Vein endothelial cell (primary cell): ENCODE measurements at places on chromosomes 2 and 18. TPM values are rescaled to one million over a fixed set of nuclear protein-coding genes. Genes with fewer than 3 reads are reported as not detected.

Gene KLF11
- 9.2 and 13.1 TPM in 2 replicates for total RNA-seq

Gene KRTCAP3
- not detected in 2 replicates for total RNA-seq

Gene DSEL
- total RNA-seq: 25.1 and 26.8 TPM in 2 replicates

Gene FSHR
- not detected in 2 replicates for total RNA-seq

Gene KLHL41
- 0.19 TPM in 1 of 2 replicates, not detected in the other for total RNA-seq

Gene SOWAHC
- total RNA-seq: 2.9 and 6.2 TPM in 2 replicates

Gene GKN2
- total RNA-seq: 0.38 and 0.65 TPM in 2 replicates

Gene NT5DC4
- total RNA-seq: not detected in 2 replicates

Gene FAM110C
- under 0.01 TPM in 2 replicates for total RNA-seq

Gene ABCG5
- total RNA-seq: not detected in 2 replicates

Gene GCG
- total RNA-seq: not detected in 2 replicates

Gene GRP
- not detected in 2 replicates for total RNA-seq

Gene C18orf54
- 3.9 and 7.0 TPM in 2 replicates for total RNA-seq

Gene VWC2L
- not detected in 2 replicates for total RNA-seq

Gene DSC2
- not detected in 2 replicates for total RNA-seq

Gene TXNDC2
- 0.10 TPM in 1 of 2 replicates, not detected in the other for total RNA-seq

Gene CPLX4
- total RNA-seq: not detected in 2 replicates

Gene IL1RN
- not detected in 2 replicates for total RNA-seq

Gene RPL31
- 759 and 1,275 TPM in 2 replicates for total RNA-seq

Gene RAB17
- 2.3 and 9.5 TPM in 2 replicates for total RNA-seq

Gene QPCT
- 7.5 and 18.8 TPM in 2 replicates for total RNA-seq

Gene RIOK3
- total RNA-seq: 77.7 and 83.1 TPM in 2 replicates

Gene DSG2
- total RNA-seq: 0.19 TPM in 1 of 2 replicates, not detected in the other

Gene ERBB4
- total RNA-seq: under 0.01 TPM in 2 replicates

Gene UCN
- 0.38 and 1.3 TPM in 2 replicates for total RNA-seq

Gene RESP18
- not detected in 2 replicates for total RNA-seq

Gene PARD6G
- 1.4 and 2.0 TPM in 2 replicates for total RNA-seq

Gene AKAIN1
- not detected in 2 replicates for total RNA-seq

Gene KATNAL2
- total RNA-seq: 0.86 and 0.98 TPM in 2 replicates

Gene TTN
- total RNA-seq: 2.6 and 3.3 TPM in 2 replicates

Gene SPATA3
- total RNA-seq: not detected in 2 replicates

Gene SLC30A3
- total RNA-seq: 3.2 and 11.8 TPM in 2 replicates

Gene RGPD5
- total RNA-seq: 29.4 and 47.7 TPM in 2 replicates

Gene GREB1L
- total RNA-seq: 6.0 and 12.4 TPM in 2 replicates

Gene METTL5
- total RNA-seq: 46.7 and 48.6 TPM in 2 replicates

Gene ANKRD23
- total RNA-seq: 0.65 and 1.9 TPM in 2 replicates

Gene ALPP
- not detected in 2 replicates for total RNA-seq

Gene CLIP4
- 20.9 and 24.6 TPM in 2 replicates for total RNA-seq

Gene TCF7L1
- 6.2 and 8.3 TPM in 2 replicates for total RNA-seq

Gene TIA1
- 105 and 117 TPM in 2 replicates for total RNA-seq

Gene TUBA4B
- total RNA-seq: not detected in 2 replicates

Gene SIX2
- under 0.01 and 0.10 TPM in 2 replicates for total RNA-seq

Gene SERPINB13
- total RNA-seq: not detected in 2 replicates

Gene NPC1
- total RNA-seq: 29.7 and 44.7 TPM in 2 replicates

Gene CGREF1
- total RNA-seq: 3.2 and 8.5 TPM in 2 replicates

Gene SERPINB3
- total RNA-seq: not detected in 2 replicates

Gene COL3A1
- total RNA-seq: 6.2 and 11.0 TPM in 2 replicates

Gene LYPD1
- total RNA-seq: 1.9 and 24.5 TPM in 2 replicates

Gene SPHKAP
- total RNA-seq: not detected in 2 replicates

Gene TPO
- total RNA-seq: not detected in 2 replicates

Gene CFC1
- total RNA-seq: not detected in 2 replicates

Gene FOXD4L1
- total RNA-seq: under 0.01 TPM in 1 of 2 replicates, not detected in the other

Gene TDRD15
- not detected in 2 replicates for total RNA-seq

Gene PMAIP1
- total RNA-seq: 10.8 and 14.0 TPM in 2 replicates

Gene PPP4R3B
- 36.6 and 47.3 TPM in 2 replicates for total RNA-seq

Gene DNAJC5G
- total RNA-seq: 0.19 and 0.98 TPM in 2 replicates

Gene MATN3
- 1.4 and 2.9 TPM in 2 replicates for total RNA-seq
